ENCODE measurements at places on chromosomes 6 and 20.

- no peak for DNase-seq
Observed at GRCh38 chr20:47688385-47689381, 96.6 kb downstream of the SULF2 start.

DNA sequence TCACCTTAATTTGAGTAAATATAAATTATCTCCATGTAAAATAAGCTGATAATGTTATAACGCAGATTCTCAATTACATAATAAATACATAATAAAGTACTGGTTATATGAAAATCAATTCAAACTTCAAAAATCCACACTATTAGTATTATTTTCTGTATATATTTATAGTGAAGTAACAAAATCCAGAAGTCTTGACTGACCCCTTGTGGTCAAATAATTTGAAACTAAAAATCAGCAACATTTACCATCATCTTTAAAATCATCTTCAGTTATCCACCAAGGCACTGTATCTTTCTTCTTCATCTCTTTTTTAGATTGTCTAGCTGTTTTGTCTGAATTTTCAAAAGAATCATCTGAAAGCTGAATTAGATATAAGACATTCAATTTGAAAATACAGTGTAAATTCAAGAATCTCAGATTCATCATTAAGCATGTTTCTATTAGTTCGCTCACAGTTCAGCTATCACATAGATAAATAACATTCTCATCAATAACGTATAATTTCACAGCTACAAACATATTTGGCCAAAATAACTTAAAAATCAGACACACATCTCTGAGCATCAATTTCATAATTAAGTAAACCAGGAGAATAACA is 6.5 kb downstream of the CEP162 start:
- peak; percentile 73 for DNase-seq

DNA sequence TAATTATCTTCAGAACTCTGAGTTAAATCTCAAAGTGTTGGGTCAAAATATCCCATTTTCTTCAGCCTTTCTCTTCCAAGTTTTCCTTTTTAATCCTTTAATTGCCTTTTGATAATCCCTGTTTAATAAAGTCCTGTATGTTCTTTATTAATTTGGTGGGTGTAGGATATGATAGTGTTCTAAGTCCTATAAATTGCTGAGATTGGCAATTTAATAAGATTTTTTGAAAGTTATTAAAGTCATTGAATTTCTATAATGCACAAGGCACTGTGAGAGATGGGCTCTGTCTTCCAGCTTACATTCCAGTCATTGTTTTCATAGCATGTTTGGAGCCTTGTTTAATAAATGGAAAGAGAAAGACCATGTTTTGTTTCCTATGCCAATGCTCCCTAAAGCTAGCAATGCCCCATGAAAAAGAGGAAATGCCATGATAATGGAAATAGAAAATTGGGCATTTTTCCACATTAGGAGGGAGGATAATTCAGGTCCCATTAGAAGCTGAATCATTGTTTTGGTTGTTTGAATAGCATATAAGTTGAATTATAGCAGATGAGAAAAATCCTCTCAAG is 404.8 kb downstream of the CD109 start:
- DNase-seq, result no peak

DNA sequence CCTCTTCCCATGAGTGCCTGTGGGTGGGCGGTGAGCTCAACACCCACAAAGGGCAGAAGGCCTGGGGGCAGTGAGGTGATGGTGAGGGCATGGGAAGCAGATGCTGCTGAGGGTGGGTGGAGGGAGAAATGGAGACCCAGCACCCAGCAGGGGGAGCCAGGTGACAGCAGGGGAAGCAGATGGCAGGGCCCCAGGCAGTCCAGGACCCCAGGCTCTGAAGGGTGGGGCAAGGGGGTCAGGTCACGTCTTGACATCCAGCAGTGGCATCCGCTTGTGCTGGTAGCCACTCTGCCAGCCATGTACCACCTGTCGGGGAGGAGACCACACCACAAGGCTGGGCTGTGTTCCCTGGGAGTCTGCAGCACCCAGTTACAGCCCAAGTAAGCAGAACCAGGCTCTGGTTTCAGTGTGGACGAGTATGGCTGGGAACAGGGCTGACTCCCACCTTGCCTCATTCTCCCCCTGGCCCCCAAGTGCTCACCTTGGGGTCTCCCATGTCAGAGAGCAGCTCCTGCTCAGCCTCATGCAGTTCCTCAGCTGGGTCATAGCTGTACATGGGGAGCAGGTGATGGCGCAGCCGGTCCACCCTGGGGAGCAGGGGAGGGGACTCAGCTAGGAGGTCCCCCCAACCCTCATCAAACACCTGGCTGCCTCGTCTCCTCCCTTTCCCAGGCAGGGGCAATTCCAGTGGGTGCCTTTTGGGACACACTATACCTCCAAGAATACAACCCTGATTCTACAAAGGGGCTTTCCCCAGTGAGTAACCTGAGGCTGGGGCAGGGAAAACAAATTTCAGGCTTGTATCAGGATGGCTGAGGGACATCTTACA is 2.0 kb downstream of the SMIM29 start:
- no peak for DNase-seq

DNA sequence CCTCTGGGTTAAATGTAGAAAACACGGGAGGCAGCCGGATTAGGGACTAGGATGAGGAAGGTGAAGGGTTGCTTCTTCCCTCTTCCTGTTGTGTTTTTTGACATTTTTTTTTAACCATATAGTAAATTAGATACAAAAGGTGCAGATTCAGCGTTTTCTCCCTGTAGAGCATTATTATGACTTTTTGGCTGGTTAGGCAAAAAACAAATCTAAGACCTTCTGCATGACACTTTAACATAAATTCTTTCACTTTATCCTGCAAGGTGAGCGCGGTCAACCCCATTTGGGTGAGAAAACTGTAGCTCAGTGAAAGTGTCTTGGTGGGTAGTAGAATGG is 1.3 kb downstream of the SLC16A10 start:
- DNase-seq, result no peak

DNA sequence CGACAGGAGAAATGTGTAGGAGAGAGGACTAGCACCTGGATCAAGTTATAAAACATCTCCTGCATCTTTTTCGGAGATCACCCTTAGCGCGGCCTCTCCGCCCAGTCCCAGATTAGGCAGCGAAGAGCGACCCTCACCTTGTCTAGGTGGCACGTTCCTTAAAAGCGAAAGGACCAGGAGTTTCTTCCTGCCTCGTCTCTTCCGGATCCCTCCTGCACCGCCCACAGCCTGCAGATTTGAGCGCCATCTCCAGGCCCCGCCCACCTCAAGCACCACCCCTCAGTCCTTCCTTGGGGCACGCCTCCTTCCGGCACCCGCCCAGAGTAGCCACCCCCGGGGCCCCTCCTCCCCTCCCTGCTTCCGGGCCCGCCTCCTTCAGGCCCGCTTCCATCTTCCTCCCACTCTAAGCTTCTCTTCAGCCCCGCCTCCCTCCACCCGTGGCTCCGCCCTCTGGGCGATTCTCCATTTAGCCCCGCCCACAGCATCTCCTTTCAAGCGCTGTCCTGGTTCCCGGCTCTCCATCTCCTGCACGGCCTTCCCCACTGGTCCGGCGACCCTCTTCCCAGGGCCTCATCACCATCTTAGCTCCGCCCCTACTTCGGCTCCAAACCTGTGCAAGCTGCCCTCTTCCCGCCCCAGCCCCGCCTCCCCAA is 662 bp upstream of the RALY start:
- peak; percentile 100 for DNase-seq

- no peak for DNase-seq
Observed at GRCh38 chr6:122567034-122567433, 43.2 kb upstream of the PKIB start.

GRCh38 chr6:108253241-108253640 is 7.6 kb downstream of the SNX3 start:
- no peak for DNase-seq

DNA sequence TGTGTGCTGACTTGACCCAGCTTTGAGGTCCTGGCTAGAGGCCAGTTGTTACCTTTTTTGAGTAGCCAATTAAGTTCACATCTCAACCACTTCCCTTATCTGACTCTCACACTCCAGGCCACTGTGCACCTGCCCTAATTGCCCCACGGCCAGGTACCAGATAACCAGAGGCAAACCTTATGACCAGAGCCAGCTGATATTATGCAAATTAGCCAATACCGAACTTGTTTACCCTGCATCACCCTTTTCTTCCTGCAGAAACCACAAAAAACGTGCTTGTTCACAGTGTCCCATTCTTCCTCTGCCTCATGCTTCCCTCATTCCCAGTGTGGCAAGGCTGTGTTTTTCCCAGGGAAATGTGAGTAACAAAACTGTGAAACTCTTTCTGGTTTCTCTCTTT is 89.3 kb downstream of the HTR1B start:
- DNase-seq, result no peak

DNA sequence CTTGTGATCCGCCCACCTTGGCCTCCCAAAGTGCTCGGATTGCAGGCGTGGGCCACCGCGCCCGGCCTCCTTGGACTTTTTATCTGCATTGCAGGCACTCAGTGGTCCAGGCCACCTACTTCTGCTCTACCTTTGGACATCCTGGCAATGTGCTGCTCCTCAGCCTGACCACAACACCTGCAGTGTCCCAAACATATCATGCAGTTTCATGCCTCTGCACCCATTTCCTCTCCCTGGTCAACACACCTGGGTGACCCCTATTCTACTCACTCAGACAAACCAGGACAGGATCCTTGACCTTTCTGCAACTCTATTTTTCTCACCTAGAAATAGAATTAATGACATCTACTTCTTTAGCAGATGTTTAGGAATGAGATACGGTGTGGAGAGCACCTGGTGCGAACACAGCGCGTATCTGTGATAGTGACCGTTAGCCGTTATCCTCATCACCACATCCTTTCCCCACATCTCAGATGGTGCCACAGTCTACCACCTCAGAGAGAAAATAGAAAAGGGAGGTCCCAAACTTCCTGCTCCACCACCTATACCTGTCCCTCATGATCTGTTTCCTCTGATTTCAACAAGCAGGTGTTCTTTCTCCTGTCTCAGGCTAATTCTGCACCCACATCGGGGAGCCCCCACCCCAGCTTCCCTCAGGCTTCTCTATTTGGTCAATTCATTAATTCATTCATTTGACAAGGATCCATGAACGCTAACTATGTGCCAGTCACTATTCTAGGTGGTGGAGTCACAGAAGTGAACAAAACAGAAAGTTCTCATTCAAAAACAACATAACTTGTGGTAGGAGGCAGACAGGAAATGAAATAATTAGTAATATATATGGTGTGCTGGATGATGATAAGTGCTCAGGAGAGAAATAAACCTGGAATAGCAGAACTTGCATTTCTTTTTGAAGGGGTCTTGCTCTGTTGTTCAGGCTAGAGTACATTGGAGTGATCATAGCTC is 4.3 kb upstream of the BTN3A2 start:
- no peak for DNase-seq

DNA sequence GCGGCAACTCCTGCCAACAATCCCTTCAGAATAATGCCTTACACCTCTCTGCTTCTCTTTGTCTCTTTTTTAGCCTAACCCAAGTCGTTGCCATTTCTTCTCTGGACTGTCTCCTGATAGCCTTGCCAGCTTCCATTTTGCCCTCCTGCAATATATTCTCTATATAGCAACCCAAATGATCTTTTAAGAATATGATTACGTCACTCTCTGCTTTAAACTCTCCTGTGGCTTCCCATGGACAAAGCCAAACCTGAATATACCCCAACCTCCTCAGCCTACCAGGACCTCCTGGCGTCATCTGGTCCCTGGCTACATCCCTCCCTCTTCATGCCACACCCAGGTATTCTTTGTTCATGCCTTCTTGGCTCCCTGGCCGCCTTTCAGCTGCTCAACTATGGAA is 126.5 kb upstream of the KCNK16 start:
- DNase-seq, result no peak

GRCh38 chr6:147693181-147693580 is 184.7 kb downstream of the SAMD5 start:
- DNase-seq, result peak; percentile 41

- DNase-seq, result no peak
Observed at GRCh38 chr6:158933079-158933595, 66.9 kb downstream of the RSPH3 start.

DNA sequence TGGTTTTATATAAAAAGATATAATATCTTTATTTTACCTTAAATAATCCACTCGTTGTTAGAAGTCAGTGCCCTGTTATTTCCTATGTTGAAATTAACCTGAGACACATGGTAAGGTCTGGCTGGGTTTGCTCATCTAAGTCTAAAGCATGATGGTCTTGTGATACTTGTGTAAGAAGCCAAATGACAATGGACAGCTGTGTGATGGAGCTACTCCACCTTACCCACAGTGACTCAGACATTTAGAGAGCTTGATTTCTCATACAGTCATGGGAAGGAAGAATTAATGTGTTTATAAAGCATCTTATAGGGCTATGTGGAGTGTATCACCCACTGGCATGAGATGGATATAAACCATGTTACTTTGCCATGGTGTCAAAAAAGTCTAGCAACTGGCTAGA is 11.7 kb downstream of the CTCFL start:
- no peak for DNase-seq

- peak; percentile 74 for DNase-seq
Observed at GRCh38 chr6:138590796-138591709, 91.8 kb upstream of the NHSL1 start.

DNA sequence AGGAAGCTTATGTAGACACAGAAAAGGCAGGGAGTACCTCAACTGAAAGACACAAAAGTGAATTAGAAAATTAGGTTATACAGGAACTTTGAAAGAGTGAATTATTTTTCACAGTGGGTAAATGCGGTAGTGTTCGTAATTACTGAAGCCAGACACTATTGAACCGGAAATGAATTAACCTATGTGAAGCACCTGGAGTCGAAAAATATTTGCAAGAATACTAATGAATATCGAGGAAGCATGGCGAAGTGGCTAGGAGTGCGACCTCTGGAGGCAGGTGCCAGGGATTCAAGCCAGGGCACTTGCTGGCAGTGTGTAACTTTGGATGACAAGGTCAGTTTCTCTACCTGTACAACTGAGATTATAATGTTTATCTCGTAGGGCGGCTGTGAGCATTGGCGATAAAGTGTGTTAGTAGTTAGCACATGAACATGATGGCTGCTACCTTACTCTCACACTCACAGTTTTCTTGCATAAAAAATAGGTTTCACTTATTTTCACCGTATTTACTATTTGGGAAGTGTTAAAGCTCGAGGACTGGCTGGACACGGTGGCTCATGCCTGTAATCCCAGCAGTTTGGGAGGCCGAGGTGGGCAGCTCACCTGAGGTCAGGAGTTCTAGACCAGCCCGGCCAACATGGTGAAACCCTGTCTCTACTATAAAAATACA is 567 bp upstream of the SLC18B1 start:
- DNase-seq, result peak; percentile 54

DNA sequence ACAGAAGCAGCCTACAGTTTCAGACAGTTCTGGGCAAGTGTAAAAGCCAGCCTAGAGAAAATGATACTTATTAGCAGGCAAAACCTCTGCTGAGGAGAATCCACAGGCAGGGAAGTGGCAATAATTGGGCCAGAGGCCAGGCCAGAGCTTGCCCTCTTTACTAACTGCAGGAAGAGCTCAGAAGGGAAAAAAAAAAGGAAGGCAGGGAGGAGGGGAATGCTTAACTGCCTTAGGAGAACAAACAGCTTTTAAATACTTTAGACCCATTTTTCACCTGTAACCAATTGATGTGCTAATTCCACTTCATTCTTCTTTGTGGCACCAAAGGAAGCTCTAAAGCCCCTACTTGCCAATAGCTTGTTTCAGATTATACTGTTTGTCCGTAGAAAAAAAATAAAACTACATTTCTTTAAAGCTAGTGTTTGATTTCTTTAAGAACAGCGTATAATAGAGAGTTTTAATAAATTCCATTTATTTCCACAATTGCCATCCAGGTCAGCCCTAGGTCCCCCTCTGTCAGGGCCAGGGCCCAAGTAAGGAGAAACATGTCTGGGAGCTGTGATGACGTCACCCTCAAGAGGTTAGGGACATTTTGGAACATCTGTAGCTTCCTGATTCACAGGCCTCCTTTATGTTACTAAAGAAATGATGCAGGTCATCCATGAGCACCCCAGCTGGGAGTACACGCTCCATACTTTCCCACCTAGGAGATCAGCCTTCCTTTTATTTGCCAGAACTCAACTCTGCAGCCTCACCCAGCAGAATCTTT is 384.3 kb downstream of the CDC5L start:
- DNase-seq, result peak; percentile 3

All from brain (organoid and tissue), 16 donors.